NCI-H774 (cell line): ENCODE measurements at places on chromosomes 5 and 9.
A peak's percentile ranks its signal among the peaks of the same experiment; 100 is the strongest.

- DNase-seq, result no peak
Measured at GRCh38 chr5:143244000-143244736, 159.3 kb downstream of the NR3C1 start.

DNA sequence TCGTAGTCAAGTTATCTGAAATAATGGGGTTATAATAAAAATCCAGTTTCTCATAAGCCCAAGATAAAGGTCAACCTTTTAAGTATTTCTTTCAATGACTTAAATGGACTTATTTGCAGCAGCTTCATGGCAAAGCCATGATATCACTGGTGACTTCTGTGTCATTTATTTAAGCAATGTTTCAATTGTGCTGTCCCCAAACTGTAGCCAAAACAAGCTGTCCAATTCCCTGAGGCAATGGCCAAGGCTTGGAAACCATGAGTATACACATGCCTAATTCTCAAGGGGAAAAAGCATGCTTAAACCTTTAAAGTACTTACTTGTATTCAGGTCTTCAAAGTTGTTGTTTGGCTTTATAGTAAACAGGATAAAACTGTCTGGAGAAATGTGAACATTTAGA, 376.4 kb upstream of the TNC start:
- no peak for DNase-seq

DNA sequence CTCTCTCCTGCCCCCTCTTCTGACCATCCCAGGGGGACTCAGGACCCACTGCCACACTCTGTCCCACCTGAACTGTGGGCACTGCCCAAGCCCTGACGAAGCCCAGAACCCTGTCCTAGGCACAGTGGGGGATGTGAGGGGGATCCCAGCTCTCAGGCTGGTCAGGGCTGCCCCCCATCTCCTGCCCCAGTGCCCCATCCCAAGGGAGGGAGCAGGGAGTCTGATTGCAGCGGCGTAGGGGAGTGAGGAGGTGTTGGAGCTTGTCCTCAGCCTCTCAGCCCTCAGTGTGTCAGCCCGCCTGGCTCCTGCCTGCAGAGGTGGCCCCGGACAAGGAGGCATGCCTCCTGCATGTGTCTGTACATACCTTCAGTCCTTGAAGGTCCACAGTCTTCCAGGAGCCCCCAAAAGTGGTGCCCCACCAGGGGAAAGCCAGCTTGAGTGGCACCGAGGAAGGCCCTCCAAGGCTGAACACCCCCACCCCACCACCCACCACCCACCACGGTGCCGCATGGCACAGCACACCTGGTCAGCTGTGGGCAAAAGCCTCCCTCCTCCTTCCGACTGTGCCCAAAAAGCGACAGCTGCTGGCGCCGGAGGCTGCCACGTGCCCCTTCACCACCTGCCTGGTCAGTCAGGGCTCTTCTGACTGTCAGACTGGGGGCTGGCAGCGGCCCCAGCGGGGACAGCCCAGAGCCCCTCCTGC, 930 bp downstream of the SARDH start:
- peak; percentile 57 for DNase-seq

- DNase-seq, result no peak
Measured at GRCh38 chr5:80291761-80292160, 28.0 kb upstream of the SPZ1 start.

DNA sequence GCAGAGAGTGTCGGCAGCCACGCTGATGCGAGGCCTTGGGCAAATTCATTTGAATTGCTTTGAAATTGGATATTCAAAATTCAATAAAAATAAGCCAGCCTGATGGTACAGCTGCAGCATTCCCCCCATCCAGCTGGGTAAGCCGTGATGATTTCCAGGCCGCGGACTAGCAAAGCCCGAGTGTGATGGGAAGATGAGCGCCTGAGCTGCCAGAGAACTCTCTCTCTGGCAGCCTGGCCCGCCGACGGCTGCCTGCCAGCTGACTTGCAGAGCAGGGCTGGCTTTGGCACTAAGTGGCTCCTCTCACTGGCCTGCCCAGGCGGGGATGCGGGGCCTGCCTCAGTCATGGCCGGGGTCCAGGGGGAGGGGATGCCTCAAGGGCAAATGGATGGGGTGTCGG, 268.3 kb upstream of the WWC1 start:
- DNase-seq, result no peak

GRCh38 chr9:33785914-33786313, 9.4 kb upstream of the PRSS3 start:
- no peak for DNase-seq

GRCh38 chr9:92395617-92396016, 8.8 kb downstream of the OGN start:
- no peak for DNase-seq

DNA sequence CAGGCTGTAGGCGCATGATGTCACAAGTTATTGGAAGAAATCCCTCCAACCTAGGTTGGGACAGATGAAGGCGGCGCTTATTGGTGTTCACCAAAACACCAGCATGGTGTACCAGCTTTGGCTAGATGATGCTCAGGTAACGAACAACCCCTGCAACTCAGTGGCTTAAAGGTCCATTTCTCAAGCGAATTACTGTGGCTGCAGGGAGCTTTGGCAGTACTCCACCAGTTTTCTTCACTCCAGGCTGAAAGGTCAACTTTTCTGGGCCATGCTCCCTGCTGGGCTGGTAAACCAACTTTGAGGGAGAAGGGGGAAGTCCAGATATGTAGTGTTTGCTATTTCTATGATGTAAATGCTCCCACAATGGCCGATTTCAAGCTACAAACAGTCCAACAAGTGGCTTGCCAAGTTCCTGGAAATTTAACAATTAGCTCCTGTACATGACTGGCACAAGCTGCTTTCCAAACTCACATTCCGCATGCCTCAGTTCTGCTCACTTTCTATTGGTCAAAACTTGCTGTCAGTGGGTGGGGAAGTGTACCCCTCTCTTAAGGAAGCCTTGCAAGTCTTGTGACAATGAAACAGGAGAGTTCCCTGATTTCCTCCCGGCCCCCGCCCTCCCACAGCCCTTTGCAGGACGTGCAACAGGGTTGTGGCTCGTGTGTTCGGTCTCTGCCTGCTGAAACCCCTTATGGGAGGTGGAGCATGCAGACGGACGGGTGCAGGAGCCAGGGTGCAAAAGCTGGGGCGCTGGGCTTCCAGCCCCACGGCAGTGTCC, 588 bp upstream of the ZBED3 start:
- DNase-seq, result no peak

GRCh38 chr5:31273631-31274378, 80.3 kb downstream of the CDH6 start:
- no peak for DNase-seq

DNA sequence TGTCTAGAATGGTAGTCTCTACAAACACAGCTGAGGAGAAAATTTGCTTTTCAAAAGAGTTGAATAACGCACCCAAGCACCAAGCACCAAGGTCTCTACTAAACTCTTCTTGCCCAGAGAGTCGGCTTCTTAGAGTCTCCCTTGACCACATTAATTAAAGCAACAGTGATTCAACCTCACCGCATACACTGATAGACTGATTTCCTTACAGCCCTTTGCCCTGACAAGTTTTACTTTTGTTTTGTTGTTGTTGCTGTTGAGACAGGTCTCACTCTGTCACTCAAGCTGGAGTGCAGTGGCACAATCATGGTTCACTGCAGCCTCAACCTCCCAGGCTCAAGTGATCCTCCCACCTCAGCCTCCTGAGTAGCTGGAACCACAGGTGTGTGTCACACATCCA, 1035.7 kb upstream of the DMAC1 start:
- no peak for DNase-seq

GRCh38 chr5:143898381-143898780, 86.4 kb downstream of the HMHB1 start:
- DNase-seq, result no peak

GRCh38 chr5:115461093-115461492, 83.5 kb downstream of the FEM1C start:
- DNase-seq, result no peak

DNA sequence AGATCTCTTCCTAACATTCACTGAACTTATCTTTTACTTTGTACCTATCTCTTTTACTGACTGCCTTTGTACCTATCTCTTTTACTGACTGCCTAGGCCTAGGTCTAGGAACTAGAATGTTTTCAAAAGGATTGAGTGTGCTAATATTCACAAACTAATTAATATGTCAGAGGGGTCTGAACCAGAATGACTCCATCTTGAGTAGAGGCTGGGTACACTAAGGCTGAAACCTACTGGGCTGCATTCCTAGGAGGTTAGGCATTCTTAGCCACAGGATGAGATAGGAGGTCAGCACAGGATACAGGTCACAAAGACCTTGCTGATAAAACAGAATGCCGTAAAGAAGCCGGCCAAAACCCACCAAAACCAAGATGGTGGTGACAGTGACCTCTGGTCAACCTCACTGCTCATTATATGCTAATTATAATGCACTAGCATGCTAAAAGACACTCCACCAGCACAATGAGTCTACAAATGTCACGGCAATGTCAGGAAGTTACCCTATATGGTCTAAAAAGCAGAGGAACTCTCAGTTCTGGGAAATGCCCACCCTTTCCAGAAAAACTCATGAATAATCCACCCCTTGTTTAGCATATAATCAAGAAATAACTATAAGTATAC, 2.5 kb upstream of the RHOBTB3 start:
- no peak for DNase-seq

DNA sequence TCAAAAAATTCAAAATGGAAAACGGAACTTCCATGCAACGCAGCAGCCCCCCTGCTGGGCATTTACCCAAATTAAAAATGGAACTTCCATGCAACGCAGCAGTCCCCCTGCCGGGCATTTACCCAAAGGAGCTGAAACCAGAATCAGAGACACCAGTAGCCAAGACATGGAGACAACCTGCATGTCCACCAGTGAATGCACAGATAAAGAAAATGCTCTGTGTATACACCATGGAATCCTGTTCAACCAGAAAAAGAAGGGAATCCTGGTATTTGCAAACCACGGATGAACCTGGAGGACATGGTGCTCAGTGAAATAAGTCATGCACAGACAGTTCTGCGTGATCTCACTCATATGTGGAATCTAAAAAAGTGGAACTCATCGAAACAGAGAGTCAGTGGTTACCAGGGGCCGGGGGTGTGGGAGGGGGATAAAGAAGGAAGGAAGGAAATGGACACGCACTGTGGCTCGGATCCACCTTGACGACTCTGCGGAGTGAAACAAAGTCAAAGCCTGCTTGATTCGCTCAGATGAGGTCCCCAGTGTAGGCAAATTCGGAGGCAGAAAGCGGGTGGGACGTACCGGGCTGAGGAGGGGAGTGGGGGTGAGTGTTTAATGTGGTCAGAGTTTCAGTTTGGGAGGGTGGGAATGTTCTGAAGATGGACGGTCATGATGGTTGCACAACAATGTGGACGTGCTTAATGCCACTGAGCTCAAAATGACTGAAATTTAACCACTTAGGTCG, 40.2 kb upstream of the EXOC3 start:
- no peak for DNase-seq

DNA sequence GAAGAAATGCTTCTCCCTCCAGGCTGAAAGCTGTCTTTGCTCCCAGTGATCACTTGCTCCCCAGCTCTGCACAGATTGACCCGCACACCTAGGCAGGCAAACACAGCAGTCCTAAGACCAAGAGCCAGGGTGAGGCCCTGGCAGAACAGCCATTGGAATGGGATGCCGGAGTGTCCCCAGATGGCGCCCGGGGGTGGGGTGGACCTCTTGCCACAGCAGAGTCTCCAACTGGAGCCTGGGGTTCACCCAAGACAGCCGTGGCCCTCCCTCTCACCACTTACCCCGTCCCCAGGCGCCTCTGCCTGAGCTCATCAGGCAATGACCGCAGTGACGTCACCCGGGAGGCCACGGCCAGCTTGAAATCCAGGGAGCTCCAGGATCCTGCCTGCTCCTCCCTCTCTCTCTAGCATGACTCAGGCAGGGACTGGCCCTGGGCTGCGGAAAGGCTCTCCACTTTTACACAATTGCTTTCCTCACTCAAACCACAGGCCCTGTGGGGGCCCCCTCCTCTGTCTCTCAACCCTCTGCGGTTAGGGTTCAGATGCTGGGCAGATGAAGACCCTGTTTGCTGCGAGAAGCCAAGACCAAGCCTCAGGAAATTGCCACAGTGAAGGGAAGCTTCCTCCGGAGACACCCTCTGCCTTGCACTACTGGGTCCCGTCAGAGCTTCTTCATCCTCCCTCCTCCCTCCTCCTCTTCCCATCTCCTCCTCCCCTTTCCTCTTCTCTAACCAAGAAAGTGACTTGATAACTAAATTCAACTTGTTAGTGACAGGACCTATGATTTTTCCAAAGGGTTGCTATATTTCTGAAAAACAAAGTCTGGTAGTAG, 24.3 kb upstream of the PTGES start:
- DNase-seq, result no peak

- no peak for DNase-seq
Measured at GRCh38 chr9:17777465-17777864, 198.6 kb downstream of the SH3GL2 start.

- no peak for DNase-seq
Measured at GRCh38 chr5:157356576-157356975, 90.7 kb downstream of the CYFIP2 start.

DNA sequence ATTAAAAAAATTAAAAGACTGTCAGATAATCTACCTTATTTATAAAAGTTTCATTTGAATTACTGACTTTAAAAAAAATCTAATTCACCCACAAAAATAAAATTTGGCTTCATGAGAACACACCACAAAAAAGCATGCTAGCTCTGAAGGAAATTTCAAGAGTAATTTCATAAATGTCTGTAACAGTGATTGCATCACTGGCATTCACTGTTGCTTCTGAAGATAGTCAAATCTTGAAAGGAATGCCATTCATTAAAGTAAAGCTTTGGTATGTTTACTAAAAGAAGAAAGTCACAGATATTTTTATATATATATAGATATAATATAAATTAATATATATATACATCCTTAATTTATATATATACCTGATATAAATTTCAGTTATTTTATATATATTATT, 43.4 kb downstream of the NADK2 start:
- no peak for DNase-seq

GRCh38 chr5:134053840-134054338, 49.1 kb upstream of the VDAC1 start:
- DNase-seq, result no peak

- no peak for DNase-seq
Measured at GRCh38 chr9:128081056-128081455, 13.0 kb downstream of the SLC25A25 start.

- no peak for DNase-seq
Measured at GRCh38 chr9:85516976-85517637, 224.6 kb downstream of the AGTPBP1 start.

GRCh38 chr9:3809724-3810123, 283.9 kb upstream of the RFX3 start:
- no peak for DNase-seq

DNA sequence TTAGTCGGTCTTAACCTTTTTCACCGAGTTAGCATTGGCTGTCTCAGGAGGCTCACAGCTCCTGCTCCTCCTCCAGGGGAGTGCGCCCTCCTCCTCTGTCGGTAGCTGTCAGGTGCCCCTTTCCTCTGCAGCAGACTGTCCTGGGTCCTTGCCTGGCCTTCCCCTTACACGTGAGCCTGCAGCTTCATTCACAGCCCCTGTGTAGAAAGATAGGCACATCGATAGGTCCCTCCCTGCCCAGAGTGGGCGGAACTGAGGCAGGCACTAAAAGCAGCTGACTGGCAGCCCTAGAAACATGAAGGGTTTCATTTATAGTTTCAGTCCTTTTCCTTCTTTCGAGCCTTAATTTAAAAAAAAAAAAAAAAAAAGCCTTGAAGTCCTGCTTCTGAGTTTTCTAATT, 17.2 kb downstream of the TENT4A start:
- DNase-seq, result no peak

GRCh38 chr5:32147236-32147635, 26.9 kb downstream of the GOLPH3 start:
- no peak for DNase-seq
